ENCODE measurements at places on chromosomes 2 and 18.

DNA sequence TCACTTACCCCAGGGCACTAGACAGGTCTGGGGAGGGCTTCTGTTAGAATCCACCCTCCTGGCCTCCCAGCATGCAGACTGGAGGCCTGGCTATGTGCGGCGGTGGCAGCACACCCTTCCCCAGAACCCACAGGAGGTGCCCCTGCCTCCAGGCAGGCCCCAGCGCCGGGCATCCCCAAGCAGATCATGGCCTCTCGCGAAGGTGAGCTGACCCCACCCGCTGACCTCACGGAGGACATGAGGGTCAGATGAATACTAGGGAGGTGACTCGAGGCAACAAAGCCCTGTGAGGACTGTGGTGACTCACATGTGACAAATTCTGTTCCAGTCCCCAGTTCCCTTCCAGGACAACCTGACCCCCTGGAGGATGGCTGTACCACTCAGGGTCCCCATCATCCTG is 1.9 kb downstream of the MAB21L4 start:
- no peak for DNase-seq

GRCh38 chr2:202408546-202409140 is 32.5 kb downstream of the BMPR2 start:
- no peak for DNase-seq

GRCh38 chr18:28059861-28060260 is 117.1 kb downstream of the CDH2 start:
- DNase-seq = no peak

- peak; percentile 26 for DNase-seq
Measured at GRCh38 chr2:46937471-46937901, 21.9 kb upstream of the MCFD2 start.

- no peak for DNase-seq
Measured at GRCh38 chr2:54669677-54670484, 53.6 kb upstream of the EML6 start.

- no peak for DNase-seq
Measured at GRCh38 chr2:49129034-49129433, 25.3 kb downstream of the FSHR start.

DNA sequence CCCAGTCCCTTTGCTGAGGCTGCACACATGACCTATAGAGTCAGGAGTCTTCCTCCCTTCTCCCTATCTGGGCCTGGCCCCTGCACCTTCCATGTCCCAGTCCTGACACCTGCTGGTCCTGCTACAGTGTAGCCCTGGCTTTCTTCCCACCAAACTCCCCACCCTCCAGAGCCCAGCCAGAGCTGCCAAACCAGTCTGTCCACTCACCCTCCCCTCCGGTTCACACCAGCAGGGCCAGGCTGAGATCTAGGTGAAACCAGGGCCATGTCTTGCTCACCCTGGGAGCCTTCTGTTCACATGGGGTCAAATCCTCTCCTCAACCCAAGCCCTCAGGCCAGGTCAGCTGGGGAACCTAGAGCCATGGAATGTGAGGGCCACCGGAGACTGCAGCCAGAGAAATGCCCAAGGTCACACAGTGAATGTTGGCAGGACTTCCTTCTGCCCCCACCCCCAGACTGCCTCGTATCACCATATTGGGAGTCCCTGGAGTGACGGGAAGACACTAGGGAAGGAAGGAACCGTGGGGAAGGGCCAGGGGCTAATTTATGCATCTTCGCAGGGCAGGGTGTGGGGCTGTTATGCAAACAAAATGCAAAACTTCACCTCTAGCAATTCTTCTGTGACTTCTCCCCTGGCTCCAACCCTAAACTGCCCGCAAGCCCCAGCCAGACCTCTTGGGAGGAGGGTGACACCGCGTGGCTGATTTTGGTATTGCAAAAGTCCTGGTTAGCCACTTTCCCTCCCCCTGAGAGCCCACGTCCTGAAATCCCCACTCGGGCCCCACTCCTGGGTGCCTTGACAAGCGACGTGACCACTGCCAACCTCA is 14.6 kb downstream of the TNS1 start:
- peak; percentile 28 for DNase-seq
